Cardiac muscle cell (in vitro differentiated cells and primary cell): ENCODE measurements at places on chromosomes 16 and 17. TPM values are rescaled to one million over a fixed set of nuclear protein-coding genes. Genes with fewer than 3 reads are reported as not detected.

DNA sequence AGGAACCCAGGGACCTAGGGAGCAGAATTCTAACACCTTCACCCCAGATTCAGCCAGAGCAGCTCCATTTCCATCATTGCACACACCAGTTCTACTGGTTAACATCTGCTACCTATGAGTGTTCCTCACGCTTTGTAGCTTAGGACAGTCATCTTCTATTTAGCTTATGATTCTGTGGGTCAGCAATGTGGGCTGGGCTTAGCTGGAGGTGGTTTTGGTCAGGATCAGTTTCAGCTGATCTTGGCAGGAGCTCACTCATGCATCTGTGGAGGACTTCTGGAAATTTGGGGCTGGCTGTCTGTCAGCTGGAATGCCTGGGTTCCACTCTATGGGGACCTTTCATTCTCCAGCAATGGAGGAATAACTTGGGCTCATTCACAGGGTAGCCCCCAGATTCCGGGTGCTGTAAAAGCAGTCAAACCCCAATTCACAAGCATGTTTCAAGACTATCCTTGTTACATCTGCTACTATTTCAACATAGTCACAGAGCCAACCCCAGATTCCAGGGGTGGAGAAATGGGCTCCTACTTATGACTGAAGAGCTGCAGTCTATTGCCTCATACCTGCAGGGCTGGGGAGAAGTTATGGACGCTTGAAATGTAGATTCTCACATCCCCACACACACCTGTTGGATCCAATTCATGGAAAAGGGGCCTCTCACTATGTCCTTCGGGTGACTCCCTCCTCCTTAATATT lies 3.4 kb upstream of the HP start:
- DNase-seq, result no peak

The CDK5R1 gene
- total RNA-seq, result 1.7 and 3.5 TPM in 2 replicates

DNA sequence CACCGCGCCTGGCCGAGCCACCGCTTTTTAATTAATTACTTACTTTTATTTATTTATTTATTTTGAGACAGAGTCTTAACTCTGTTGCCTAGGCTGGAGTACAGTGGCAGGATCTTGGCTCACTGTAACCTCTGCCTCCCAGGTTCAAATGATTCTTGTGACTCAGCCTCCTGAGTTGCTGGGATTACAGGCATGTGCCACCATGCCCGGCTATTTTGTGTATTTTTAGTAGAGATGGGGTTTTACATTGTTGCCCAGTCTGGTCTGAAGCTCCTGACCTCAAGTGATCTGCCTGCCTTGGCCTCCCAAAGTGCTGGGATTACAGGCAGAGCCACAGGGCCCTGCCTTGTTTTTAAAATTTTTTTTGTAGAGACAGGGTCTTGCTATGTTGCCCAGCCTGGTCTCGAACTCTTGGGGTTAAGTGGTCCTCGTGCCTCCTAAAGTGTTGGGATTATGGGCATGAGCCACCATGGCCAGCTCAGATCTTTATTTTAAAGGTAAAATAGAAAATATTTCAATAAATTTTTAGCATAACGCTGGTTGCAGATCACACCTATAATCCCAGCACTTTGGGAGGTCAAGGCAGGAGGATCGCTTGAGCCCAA lies 18.3 kb upstream of the NUDT16L1 start:
- DNase-seq, result no peak

The SLFN12 gene
- 0.81 and 1.0 TPM in 2 replicates for total RNA-seq

- no peak for DNase-seq
These were observed 179.1 kb upstream of the CACNG5 start for GRCh38 chr17:66655861-66656260.

The CCDC182 gene
- not detected in 2 replicates for total RNA-seq

GRCh38 chr17:34254146-34254545 lies 939 bp upstream of the CCL2 start:
- no peak for DNase-seq

- no peak for DNase-seq
These were observed 8.1 kb downstream of the NFE2L1 start for GRCh38 chr17:48056246-48056745.

The PITPNM3 gene
- total RNA-seq, result 3.1 and 6.5 TPM in 2 replicates

DNA sequence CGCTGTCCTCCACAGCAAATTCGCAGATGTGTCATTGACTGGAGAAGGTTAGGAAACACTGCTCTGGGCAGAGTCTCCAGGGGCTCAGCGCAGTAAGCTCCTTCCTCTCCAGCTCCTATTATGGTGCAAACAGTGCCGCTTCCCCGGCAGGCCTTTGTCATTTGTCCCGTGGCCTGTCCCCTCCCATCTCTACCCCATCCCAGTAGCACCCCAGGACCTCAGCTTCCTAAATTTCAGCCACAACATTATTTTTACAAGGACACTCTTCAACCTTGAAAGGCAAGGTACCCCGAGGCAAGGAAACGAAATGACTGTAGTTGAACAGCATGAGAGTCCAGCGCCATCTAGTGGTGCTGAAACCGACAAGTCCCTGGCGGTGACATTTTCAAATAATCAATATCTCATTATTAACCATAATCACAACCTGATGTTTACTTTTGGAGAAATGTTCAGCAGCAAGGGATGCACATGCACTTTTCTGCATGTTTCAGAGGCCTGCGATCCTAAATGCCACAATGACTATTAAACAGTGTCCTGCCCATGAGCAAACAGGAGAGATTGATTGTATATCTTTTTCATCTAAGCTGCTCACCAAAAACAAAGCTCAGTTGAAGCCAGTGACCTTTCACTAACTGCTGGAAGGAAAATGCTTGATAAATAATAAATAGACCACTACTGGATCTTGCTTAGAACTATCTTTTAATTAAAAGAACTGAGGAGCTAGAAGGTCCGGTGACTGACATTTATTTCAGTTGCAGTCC lies 16.5 kb downstream of the MRPS23 start:
- peak; percentile 85 for DNase-seq

The CDH3 gene
- total RNA-seq, result 156 and 342 TPM in 2 replicates

DNA sequence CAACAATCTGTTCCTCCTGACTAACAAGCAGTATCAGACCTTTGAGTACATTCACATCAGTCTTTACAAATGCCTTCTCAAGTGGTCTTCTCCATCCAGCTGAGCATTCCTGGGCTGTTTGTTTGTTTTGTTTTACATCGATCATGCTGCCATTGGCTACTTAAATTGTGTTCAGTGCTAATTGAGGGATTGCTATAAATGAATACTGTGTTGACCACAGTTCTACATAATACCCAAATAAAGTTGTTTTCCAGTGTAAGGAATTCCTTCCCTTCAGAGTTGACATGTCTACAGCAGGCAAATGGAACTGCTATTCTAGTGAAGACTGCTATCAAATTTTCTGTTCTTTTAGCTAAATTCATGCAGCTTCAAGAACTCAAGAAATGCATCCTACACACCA lies 3.2 kb downstream of the CDH8 start:
- DNase-seq, result no peak

The KRT24 gene
- total RNA-seq, result not detected in 2 replicates
